ENCODE measurements at places on chromosomes 2 and 18.
A peak's percentile ranks its signal among the peaks of the same experiment; 100 is the strongest.

DNA sequence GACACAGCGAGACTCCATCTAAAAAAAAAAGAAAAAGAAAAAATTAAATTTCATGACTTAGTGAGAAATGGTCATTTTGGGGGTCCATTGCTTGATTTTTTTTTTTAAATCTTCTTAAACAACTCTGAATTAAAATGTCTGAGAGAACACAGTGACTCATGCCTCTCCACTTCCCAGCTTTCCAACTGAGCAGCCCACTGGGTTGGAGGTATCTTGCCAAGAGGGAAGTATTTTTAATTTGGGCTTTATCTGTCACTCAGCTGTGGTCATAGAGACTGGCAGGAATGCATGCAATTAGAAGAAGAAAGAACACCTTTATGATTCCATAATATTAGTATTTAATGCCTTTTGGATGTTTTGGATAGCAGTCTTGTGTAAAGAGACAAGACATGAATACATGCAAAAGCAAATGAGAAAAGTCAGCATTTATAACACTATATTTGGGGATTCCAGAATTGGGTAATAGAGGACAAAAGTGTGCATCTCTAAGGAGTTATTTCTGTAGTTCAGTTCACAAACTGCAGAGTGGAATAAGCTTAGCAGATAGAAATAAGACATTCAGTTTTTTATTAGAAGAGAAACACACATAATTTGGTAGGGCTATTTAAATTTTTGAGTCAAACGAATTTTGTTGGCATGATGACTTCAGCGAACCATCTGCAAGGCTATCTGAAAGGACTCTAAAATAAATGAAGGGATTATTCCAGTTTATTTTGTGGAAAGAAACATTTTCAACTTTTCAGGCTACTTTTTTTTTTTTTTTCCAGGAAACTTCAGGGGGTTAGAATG, 254.8 kb downstream of the TGIF1 start:
- no peak for DNase-seq

- no peak for DNase-seq
Observed at GRCh38 chr2:121104721-121105141, 180.3 kb downstream of the TFCP2L1 start.

GRCh38 chr2:234671716-234672115, 174.8 kb upstream of the ARL4C start:
- no peak for DNase-seq

GRCh38 chr2:11520092-11520693, 13.7 kb upstream of the GREB1 start:
- no peak for DNase-seq

DNA sequence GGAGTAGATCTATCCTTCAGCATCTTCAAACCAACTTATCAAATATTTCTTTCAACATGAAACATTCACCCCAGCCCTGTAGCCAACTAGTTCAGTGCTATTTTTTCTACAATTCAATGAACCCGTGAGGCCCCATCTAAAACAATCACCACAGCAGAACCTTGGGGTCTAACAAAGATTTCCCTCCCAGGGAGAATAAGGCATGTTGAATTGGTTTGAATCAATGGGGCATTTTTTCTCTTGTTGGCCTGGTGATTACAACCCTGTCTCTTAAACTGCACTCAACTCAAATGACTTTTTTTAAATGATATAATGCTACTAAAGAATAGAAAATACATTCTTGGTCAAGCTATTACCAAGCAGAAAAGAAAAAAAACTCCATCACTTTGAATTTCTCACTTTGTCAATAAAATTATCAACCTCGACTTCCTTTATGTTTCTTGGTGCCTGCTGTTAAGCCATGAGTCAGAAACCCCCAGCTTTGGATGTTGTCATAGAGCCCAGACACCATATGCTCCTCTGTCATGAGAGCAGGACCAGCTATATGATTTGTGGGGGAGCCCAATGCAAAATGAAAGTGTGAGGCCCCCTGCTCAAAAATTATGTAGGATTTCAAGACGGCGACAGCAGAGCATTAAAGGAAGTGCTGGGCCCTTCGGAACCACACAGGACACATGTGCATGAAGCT, 282.4 kb downstream of the MEIS1 start:
- DNase-seq, result no peak

DNA sequence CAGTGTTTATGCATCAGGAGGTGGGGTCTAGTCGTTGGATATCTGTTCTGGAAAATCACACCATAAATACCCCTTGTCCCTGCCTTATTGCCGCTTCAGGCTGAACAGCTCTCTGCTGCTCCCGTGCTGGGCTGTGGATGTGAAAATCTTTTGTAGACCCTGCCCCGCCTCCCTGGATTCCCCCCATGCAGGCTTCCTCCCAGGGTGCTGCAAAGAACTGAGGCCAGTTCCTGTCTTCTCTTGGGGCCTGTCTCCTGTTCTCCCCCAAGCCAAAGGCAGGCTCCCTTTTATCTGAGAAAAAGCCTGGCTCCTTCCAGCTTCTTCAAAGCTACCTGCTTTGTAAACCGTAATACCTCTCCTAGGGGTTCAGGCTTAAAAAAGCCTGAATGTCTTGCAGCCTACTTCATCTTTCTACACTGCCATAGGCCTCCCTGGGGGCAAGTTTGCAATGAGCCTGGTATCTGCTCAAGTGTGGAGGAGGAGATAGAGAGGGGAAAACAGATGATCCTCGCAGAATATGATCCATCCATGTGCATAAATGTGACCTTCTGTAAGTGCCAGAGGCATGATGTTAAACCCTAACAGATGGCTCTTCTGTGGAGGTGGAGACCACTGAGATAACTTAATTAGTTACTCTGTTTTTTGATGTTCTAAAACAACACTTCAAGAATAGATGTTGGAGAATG, 55.3 kb downstream of the VWA3B start:
- no peak for DNase-seq

GRCh38 chr2:127052771-127053691, 53.9 kb downstream of the BIN1 start:
- DNase-seq, result no peak

- peak; percentile 92 for DNase-seq
Observed at GRCh38 chr2:2083113-2083758, 247.8 kb downstream of the MYT1L start.

GRCh38 chr2:183195397-183195796, 71.2 kb downstream of the NUP35 start:
- no peak for DNase-seq

- DNase-seq, result no peak
Observed at GRCh38 chr2:216161967-216162366, 52.8 kb downstream of the XRCC5 start.
